Stimulated activated CD4-positive, alpha-beta T cell treated with anti-CD3 and anti-CD28 coated beads, Interleukin-1b, Interleukin-23, amount 100 ng/mL, for 48 hours (primary cell): ENCODE measurements at places on chromosomes 11 and 22.

DNA sequence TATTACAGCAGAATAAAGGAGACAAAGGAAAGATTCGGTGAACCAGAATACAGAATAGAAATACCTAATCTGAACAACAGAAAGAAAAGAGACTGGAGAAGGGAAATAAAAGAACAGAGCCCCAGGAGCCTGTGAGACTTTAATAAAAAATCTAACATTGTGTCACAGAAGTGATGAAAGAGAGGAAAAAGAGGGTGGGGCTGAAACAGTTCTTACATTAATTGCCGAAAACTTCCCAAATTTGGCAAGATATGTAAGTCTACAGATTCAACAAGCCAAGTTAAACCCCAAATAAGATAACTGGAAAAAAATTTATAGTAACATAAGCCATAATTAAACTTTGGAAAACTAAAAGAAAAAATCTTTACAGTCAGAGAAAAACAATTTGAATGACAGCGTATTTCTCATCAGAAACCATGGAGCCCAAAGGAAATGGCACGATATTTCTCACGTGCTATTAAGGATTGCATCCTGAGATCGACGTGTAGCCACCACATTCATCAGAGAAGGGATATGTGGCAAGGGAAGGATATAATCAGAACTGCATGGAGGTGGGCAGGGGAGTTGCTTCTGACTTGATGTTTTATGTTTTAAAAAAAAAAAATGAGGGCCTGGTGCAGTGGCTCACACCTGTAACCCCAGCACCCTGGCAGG, 73.9 kb downstream of the SGSM3 start:
- DNase-seq: no peak

DNA sequence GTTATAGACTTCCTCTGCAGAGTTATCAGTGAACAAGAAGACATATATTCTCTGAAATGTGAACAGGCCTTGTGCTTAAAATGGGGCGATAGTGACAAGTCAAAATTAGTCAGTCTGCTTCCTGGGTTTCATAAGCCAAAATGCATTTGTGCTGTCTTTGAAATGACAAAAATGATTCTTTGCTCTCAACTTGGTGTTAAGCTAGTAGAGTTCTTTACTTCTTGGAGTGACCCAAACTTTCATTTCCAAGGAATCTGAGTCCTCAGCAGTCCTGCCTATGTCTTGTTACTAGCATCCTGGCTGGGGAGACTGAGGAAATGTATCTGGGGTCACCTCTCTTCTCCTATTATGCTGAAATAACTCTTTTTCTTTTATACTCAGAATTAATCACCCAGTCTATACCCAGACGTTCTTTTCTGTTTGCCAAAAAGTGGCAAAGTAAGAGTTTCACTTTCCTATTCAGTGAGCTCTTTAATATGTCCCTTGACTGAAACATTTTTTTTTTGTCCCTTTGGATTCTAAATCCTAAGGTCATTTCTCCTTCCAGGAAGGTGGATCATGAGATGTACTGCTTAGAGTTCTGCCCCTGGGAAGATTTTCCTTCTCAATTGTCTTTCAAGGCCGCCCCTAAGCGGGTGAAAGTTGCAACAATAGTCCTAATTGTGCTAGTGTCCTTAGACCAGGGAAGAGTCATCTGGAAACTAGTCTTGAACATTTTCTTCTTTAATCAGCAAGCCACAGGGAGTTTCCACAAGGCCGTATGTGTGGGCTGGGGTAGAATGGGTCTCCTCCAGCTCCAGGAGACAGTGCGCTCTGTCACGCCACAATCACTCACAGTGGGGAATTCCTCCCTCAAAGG, 53.0 kb upstream of the RDX start:
- DNase-seq: peak; percentile 82

DNA sequence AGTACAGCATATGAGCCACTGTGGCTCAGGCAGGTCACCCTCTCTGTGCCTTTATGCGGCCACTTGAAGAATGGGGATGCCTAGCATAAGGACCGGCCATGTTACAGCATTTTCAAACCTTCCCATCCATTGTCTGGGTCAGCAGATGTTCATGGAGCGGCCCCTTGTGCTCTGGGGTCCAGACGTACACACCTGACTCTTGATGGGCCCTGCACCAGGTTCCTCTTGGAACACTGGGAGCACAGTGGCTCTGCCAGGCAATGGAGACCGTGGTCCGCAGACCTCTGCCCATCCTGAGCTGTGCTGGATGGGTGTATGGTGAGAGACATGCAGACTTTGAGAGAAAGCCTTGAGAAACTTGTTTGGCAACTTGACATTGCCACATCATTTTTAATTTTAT, 9.8 kb downstream of the PRDM11 start:
- no peak for DNase-seq

GRCh38 chr11:11621573-11622339, at the start of gene GALNT18:
TSS of gene GALNT18 (minus strand) at chr11:11622005.
- DNase-seq: peak; percentile 87

DNA sequence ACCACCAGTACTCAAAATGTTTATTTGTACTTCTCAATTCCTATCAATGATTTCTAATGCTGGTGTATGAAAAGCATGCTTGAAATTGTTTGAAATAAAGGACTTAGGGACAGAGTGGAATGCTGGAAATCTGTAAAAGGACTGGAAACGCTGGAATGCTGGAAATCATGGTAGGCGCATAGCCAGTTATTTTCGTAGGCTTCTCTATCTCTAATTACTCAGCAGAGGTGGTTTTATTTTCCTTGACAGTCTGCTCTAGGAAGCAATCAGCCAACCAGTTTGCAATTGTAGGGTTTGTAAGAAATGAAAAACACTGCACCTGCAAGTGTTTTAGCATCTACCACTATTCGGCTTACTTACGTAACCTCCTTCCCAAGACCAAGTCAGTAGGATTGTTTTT, 788 bp downstream of the LIN7C start:
- DNase-seq: no peak

- no peak for DNase-seq
Measured at GRCh38 chr11:85652786-85653447, 5.2 kb downstream of the TMEM126A start.

GRCh38 chr11:22624742-22625447, 728 bp downstream of the FANCF start:
- peak; percentile 62 for DNase-seq

DNA sequence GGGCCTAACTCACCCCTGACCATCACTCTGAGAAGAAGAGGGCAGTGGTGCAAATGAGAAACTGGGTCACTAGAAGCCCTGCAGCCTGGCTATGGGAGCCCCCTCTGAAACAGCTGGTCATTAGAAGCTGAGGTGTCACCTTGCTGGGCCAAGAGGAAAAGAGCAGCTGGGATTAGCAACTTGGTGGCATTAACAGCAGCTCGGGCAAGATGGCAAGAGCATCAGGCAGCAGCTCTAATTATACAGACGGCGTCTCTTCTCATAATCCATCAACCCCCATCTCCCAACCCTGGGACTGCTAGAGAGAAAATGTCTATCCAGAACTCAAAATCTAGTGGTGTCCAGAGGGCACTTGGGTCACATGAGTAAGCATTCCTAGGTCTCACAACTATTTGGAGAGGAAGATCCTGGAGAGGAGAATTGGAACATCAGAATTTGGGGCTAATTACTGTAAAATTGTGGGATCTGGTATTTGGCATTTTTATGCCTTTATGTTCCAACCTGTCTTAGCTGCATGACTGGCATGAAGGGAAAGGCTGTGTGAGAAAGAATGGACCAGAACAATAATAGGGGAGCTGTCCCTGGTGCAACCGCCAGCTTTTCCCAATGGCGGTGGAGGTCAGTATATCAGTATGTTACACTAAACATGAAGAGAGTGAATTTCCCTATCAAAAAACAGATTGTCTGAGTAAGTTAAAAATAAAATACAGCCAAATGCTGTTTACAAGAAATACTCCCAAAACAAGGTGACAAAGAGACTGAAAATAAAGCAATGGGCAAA, 7.6 kb upstream of the LMO1 start:
- no peak for DNase-seq

GRCh38 chr11:96207459-96208449, 135.2 kb downstream of the MAML2 start:
- no peak for DNase-seq
